Activated CD8-positive, alpha-beta T cell treated with anti-CD3 and anti-CD28 coated beads, Interleukin-2, amount 10 ng/mL, durations not matched to agents 7 days and 5 days (primary cell): ENCODE measurements at places on chromosomes 5 and 9.

DNA sequence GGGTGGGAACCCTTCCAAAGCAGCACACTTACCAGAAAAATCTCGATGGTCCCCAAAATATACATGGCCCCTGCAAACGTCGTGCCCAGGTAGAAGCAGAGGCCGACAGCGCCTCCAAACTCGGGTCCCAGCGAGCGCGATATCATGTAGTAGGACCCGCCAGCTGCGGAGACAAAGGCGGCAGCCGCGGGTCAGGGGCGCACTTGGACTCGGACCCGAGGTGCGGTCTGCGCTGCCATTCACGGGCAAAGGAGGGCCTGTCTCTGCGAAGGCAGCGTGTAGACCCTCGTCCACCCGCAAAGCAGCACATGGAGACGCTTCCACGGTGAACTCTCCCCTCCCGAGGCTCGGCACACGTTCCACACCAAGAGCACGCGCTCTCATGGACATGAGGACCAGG is 25.0 kb downstream of the SLC12A7 start:
- H3K4me3 ChIP-seq: no peak overlapping the region
- no peak for DNase-seq
- H3K27ac ChIP-seq: no peak overlapping the region
- no peaks in the 10 kb centered on the region for H3K27me3 ChIP-seq

GRCh38 chr5:4563400-4563799 is 576.7 kb upstream of the ADAMTS16 start:
- no peaks in the 10 kb centered on the region for H3K27me3 ChIP-seq
- no peak overlapping the region for H3K4me3 ChIP-seq
- H3K36me3 ChIP-seq: no peaks in the 10 kb centered on the region
- H3K27ac ChIP-seq: no peak overlapping the region
- H3K4me1 ChIP-seq: no peaks in the 10 kb centered on the region
- DNase-seq: no peak

DNA sequence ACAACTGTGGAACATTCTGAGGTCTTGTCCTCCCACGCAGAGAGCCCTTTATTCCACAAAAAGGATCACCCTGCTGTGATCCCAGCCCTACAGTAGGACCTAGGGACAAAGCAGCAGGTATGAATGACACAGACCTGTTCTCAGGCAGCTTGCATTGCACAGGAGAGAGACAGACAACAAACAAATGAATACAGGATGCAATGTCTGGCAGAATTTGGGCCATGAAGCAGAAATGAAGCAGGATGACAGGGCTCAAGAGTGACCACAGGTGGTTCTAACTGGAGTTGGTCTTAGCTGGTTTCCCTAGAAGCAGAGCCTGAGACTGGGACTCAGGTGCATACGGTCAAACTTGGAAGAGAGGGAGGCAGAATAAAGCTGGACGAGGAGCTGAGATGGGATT is 388.8 kb downstream of the CDK5RAP2 start:
- H3K27me3 ChIP-seq: peaks cover 3% of the 10 kb centered on the region
- no peak overlapping the region for H3K27ac ChIP-seq
- no peak for DNase-seq
- no peaks in the 10 kb centered on the region for H3K4me1 ChIP-seq
- H3K36me3 ChIP-seq: no peaks in the 10 kb centered on the region
- no peak overlapping the region for H3K4me3 ChIP-seq

GRCh38 chr9:117671468-117671867 is 32.7 kb upstream of the TLR4 start:
- H3K27me3 ChIP-seq: no peaks in the 10 kb centered on the region
- no peaks in the 10 kb centered on the region for H3K36me3 ChIP-seq
- H3K4me1 ChIP-seq: no peaks in the 10 kb centered on the region
- H3K27ac ChIP-seq: no peak overlapping the region
- no peak overlapping the region for H3K4me3 ChIP-seq
- DNase-seq: no peak

- H3K36me3 ChIP-seq: peaks cover 22% of the 10 kb centered on the region
- H3K27me3 ChIP-seq: no peaks in the 10 kb centered on the region
- H3K4me3 ChIP-seq: no peak overlapping the region
- H3K27ac ChIP-seq: no peak overlapping the region
- no peak for DNase-seq
Observed at GRCh38 chr9:99016681-99017387, 73.1 kb downstream of the COL15A1 start.
